ENCODE measurements at places on chromosomes 6 and 20.

- DNase-seq = no peak
These were observed 25.6 kb downstream of the NFYA start for GRCh38 chr6:41098366-41098765.

DNA sequence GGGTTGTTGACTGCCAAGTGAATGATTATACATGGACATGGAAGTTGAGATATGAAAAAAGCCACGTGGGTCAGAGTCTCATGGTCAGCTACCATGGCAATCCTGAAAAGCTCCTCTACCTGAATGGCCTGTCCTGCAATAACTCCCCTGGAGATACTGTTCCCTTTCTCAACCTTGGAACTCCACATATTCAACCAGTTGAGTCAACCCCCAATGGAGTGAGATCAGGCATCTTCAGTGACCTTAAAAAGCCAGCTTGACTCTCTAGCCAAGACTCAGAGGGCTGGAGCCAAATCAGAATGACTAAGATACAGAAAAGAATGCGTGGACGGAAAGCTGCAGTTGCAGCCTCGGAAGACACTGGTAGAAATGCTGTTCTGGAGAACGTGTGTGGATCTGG, 341.3 kb downstream of the FOXA2 start:
- DNase-seq = no peak

GRCh38 chr6:130409418-130410100, 43.7 kb downstream of the TMEM200A start:
- no peak for DNase-seq

GRCh38 chr6:15044146-15044882, 201.6 kb upstream of the JARID2 start:
- no peak for DNase-seq

- no peak for DNase-seq
These were observed 173.0 kb downstream of the GMDS start for GRCh38 chr6:2072453-2072852.

GRCh38 chr20:61331543-61331942, 79.5 kb downstream of the CDH4 start:
- DNase-seq = no peak

DNA sequence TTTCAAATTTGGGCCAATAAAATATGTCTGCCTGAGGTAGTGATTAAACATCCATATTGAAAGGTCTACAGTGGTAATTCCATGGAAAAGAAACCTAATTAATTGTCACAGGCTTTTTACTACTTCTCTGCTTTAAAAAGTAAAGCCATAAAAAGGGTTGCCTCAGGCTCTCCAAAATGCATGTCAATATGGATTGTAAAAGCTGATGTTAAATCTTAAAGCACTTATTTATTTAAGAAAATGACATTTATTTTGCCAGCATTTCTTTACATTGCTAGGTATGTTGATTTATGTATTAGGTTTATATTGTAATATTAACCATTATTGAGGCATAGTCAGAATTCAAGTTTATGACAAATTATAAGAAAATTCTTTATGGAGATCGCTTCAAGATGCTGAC, 133.2 kb downstream of the OPN5 start:
- DNase-seq = no peak

DNA sequence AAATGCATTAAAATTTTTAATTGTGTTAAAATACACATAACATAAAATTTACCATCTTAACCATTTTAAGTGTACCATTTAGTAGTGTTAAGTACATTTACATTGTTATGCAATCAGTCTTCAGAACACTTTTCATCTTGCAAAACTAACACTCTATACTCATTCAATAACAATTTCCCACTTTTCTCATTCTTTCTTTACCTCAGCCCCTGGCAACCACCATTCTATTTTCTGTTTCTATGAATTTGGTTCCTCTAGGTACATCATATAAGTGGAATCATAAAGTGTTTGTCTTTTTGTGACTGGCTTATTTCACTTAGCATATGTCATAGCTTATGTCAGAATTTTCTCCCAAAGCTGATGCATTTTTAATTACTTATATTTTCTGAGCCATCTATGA, 32.2 kb downstream of the PCMT1 start:
- no peak for DNase-seq

DNA sequence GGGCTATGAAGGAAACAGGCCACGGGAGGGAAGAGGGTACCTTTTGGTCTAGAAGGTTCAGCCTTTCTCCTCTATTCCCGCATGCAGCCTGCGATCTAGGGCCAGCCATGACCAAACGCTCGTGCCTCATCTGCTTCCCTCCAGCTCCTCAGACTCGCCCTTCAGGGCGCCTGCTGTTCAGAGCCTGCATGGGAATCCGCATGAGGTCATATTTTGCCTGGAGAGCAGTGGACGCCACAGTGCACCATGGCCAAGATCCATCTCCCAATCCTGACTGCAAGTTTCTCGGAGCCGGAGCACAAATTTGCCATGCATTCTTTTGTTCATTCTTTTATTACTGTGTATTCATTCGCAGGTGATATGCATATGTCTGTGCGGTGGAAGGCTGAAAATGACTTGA, 608.1 kb downstream of the QKI start:
- DNase-seq = no peak

DNA sequence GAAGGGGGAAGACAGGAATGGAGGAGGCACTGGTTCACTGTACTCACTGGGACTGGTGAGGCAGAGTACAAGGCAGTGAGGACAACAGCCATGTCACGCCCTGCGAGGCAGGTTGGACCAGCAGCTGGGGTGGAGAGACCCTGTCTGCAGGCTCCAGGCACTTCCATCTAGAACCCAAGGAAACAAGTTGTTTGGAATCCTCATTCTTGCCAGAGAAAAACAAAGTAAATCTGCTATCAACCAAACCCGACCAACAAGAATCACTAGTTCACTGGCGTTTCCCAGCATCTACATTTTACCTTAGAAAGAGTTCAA, 98.5 kb upstream of the CDYL start:
- no peak for DNase-seq

- no peak for DNase-seq
These were observed 70.2 kb downstream of the KCNB1 start for GRCh38 chr20:49412254-49412653.

- DNase-seq = no peak
These were observed 317.6 kb upstream of the TSHZ2 start for GRCh38 chr20:52654567-52654966.

DNA sequence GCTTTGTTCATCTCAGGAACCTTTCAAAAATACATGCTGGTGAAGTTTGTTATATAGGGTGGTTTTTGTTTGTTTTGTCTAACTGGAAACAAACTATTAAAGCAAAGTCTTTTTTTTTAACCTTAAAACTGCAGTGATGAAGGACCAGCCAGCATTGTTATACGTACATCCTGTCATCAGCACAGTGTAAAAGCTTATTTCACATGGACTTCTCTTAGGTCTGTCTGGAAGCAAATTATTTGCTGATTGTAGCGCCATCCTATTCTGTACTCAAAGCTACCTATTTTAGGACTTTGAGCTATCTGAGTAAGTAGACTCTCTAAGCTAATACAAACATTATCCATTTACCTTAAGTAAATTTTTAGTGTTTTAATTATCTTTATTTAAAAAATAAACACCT, 61.7 kb downstream of the SNX9 start:
- no peak for DNase-seq

DNA sequence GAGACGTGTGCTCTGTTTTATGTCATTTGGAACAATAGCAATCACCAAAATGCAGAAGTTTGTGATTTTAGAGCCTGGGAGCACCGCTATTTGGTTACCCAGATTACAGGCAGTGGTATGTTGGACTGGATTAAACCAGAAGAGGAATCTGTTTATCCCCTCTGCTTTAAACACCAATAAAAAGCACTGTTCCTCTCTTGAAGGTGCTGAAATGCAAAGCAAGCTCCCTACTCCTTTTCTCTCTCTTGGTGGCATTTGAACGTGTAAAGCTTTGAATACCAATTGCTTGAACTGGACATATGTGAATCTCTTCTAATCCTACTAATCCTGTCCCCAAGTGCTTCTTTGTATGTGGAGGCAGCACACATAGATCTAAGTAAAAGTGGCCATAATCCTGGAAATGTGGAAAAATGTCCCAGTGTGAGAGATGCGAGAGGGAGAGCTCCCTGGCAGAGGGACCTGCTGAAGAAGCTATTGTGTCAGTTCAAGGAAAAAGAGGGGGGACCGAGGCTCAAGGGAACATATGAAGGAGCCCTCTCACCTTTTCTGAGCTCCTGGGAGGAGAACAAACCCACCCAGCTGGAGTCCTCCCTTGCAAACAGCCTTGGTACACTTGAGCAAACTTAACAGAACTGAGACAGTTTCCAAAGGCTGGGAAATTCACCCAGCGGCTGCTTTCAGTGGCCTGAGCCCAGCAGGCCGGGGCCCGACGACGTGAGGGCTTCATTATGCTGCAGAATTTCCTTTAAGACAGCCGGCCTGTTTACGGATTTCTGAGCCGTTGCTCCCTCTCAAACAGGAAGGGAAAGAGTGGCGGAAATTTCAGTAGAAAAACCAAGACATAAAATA, 18.8 kb upstream of the OLIG3 start:
- no peak for DNase-seq

DNA sequence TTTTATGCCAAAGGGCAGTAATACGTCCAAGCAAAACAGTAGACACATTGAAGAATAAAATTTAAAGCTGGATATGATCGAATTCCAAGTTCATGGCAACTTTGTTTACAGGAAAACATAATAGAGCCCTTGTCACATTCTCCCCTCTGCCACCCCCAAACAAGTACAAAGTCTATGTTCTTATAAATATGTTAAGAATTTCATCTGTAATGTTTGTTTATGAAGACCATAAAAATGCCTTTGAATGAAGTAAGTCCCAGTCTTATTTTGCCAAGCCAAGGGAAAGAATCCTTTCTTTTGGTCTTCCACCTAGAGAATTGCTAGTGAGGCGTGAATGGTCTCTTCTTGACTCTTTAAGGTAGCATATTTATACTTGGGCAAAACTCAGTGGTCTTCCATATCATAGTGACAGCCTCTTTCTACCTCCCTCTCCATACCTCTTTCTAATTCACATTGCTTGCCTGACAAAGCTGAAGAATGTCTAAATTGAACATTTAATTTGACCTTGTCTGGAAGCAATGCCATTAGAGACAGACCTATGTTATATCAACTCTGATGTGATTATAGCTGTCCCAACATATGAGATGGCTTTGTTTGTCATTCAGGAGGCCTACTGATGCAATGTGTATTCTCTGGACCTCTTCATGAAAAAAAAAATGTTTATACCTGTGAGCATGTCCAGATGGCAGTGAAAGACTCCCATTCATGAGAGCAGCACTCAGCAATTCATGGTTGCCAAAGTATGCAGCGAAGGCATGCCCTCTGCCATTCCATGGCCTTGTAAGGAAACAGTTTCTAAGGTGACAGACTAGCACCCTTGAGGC, 70.6 kb upstream of the CCN2 start:
- no peak for DNase-seq

- DNase-seq = no peak
These were observed 6.6 kb downstream of the HTR1B start for GRCh38 chr6:77456531-77457248.

- DNase-seq = no peak
These were observed 148.9 kb downstream of the NFATC2 start for GRCh38 chr20:51393571-51393970.

DNA sequence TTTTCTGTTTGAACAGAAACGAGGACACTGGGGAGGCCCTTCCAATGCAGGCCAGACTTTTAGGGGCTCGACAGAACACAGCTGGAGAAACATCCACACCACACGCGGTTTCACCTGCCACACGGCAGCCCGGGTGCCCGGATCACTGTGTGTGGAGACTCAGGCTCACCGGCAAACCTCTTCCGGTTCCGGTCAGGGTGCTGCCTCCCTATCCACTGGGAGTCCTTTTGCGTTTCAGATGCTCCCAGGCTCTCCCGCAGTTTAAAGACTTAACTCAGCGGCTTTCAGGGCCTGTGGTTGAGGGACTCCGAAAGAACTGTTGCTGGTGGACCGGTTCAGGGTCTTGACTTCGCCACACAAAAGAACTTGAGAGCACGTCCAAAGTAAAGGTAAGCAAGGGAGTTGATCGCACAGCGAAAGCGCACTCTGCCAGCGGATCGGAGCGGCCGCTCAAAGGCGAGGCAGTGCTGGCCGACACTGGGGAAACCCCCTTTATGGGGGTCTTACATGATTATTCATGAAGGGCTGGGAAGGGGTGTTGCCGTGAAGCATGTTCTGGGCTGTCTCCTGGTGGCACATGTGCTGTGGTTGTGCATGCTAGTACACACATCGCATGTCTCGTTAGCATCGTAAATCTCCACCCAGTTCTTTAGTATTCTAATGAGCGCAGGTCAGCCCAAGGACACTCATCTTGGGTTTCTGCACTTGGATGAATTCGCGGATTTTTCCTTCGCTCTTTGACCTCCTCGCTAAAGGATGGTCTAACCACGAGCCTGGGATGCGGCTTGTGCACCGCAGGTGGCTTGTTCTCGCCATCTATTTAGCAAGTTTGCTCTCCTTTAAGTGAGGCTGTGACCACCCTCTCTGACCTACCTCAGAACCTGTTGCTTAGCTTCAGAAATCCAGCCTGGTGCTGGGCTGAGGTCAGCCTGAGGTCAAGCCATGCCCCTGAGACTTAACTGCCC, 180.3 kb downstream of the CDH26 start:
- DNase-seq = no peak

- no peak for DNase-seq
These were observed 12.0 kb upstream of the LTA start for GRCh38 chr6:31559958-31560696.

GRCh38 chr20:61724376-61724775, 341.3 kb downstream of the TAF4 start:
- no peak for DNase-seq

DNA sequence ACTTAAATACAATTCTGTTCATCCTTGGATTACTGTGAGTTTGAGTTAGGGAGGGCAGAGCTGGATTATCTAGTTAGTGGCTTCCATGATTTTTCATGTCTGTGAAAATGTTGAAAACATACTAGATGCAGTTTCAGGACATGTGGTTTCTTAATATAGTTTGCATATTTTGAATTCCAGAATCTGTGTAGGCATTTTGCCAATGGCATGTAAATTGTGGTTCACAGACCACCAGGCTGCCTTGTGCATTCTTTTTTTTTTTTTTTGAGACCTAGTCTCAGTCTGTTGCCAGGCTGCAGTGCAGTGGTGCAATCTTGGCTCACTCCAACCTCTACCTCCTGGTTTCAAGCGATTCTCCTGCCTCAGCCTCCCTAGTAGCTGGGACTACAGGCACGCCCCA, 42.8 kb downstream of the CDC5L start:
- DNase-seq = no peak

DNA sequence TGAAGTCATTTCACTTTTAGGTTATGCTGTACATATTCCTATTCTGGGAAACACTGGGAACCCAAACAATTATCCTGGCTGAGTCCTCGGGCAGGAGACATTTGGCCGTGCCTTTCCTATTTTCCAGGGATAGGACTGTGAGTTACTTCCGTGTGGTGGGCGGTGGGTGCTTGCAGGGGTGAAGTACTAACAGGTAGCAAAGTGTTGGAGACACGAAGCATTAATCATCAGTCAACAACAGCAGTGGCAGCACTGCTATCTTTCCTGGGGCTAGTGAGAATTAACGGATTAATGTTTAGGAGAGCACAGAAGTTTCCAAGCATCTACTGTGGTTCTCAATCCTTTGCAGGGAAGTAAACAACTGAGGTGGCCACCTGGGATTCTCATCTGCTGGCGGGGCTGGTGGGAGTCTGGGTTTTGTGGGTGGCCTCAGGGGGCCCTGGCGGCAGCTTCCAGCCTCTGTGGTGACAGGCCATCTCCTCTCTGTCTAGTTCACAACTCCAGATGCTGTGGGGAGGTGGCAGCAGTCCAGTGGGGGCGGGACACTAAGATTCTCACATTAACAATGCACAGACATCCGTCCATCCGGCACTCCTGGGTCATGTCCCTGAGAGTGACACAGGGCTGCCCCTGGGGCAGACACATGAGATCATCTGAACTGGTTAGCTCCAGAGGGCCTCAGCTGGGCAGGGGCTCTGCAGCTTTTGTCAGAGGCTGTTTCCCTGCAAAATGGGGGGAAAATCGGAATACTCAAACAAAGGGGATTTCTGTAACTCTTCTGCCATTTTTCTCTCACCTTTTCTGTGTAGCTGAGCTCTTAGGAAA, 90.9 kb downstream of the GJA10 start:
- no peak for DNase-seq
